Breast epithelium (tissue), 4 donors: ENCODE measurements at places on chromosomes 5 and 9.

- no peak overlapping the region for H3K4me3 ChIP-seq
- H3K27me3 ChIP-seq, result no peaks in the 10 kb centered on the region
- H3K4me1 ChIP-seq, result peaks cover 7% of the 10 kb centered on the region
- DNase-seq, result no peak
These were observed 10.9 kb downstream of the TMEM8B start for GRCh38 chr9:35839926-35840325.

- no peak overlapping the region for H3K27ac ChIP-seq
- no peaks in the 10 kb centered on the region for H3K27me3 ChIP-seq
- H3K4me3 ChIP-seq, result no peak overlapping the region
- no peak for DNase-seq
- H3K36me3 ChIP-seq, result no peaks in the 10 kb centered on the region
These were observed 16.2 kb downstream of the PRKAA1 start for GRCh38 chr5:40781843-40782409.

GRCh38 chr5:110917161-110917875 is 154.2 kb upstream of the TSLP start:
- H3K27me3 ChIP-seq, result no peaks in the 10 kb centered on the region
- H3K36me3 ChIP-seq, result no peaks in the 10 kb centered on the region
- no peaks in the 10 kb centered on the region for H3K4me1 ChIP-seq
- no peak overlapping the region for H3K27ac ChIP-seq

- no peak for DNase-seq
- H3K36me3 ChIP-seq, result no peaks in the 10 kb centered on the region
- no peak overlapping the region for H3K27ac ChIP-seq
- no peak overlapping the region for H3K4me3 ChIP-seq
These were observed 51.8 kb downstream of the MEGF9 start for GRCh38 chr9:120662513-120662912.

GRCh38 chr5:141343953-141344463 is 379 bp downstream of the PCDHGA3 start:
- no peaks in the 10 kb centered on the region for H3K4me1 ChIP-seq
- DNase-seq, result no peak
- no peak overlapping the region for H3K27ac ChIP-seq
- no peaks in the 10 kb centered on the region for H3K36me3 ChIP-seq
- H3K4me3 ChIP-seq, result peak overlapping the region; percentile 7
- H3K27me3 ChIP-seq, result no peaks in the 10 kb centered on the region

- no peaks in the 10 kb centered on the region for H3K36me3 ChIP-seq
- peaks cover 3% of the 10 kb centered on the region for H3K4me1 ChIP-seq
- no peaks in the 10 kb centered on the region for H3K27me3 ChIP-seq
- DNase-seq, result no peak
- no peak overlapping the region for H3K27ac ChIP-seq
These were observed 86.9 kb downstream of the AOPEP start for GRCh38 chr9:94813379-94813778.

DNA sequence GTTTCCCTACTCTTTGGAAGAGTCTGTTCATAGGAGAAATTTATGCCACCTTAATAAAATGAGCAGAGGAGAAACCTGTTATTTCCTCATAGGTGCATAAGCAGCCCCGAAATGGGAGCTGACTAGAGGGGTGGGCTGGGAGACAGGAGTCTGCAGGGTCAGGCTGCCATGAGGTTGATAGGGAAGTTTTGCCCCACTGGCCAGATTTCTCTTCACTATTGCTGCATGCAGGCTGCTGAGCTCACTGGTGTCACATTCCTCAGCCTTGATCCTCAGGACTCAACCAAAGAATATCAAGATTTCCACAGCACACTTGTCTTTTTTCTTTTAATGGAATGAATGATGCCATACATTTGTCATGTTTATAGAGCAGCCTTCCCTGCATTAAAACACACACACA is 60.7 kb downstream of the BHMT start:
- no peak overlapping the region for H3K4me3 ChIP-seq
- H3K36me3 ChIP-seq, result no peaks in the 10 kb centered on the region
- no peak overlapping the region for H3K27ac ChIP-seq
- no peaks in the 10 kb centered on the region for H3K4me1 ChIP-seq
- DNase-seq, result no peak

GRCh38 chr5:17373406-17373805 is 124.6 kb upstream of the TAF11L2 start:
- no peaks in the 10 kb centered on the region for H3K36me3 ChIP-seq
- no peaks in the 10 kb centered on the region for H3K27me3 ChIP-seq
- H3K4me3 ChIP-seq, result no peak overlapping the region
- DNase-seq, result no peak
- no peaks in the 10 kb centered on the region for H3K4me1 ChIP-seq

- no peaks in the 10 kb centered on the region for H3K4me1 ChIP-seq
- no peaks in the 10 kb centered on the region for H3K36me3 ChIP-seq
- H3K27me3 ChIP-seq, result no peaks in the 10 kb centered on the region
- no peak overlapping the region for H3K27ac ChIP-seq
- H3K4me3 ChIP-seq, result no peak overlapping the region
These were observed 189.5 kb downstream of the ERCC6L2 start for GRCh38 chr9:96064826-96065481.

GRCh38 chr9:125889476-125890419 is 142.6 kb downstream of the PBX3 start:
- DNase-seq, result no peak
- no peak overlapping the region for H3K27ac ChIP-seq

GRCh38 chr5:78331523-78332080 is 28.8 kb upstream of the SCAMP1 start:
- H3K27me3 ChIP-seq, result no peaks in the 10 kb centered on the region
- no peak overlapping the region for H3K4me3 ChIP-seq

DNA sequence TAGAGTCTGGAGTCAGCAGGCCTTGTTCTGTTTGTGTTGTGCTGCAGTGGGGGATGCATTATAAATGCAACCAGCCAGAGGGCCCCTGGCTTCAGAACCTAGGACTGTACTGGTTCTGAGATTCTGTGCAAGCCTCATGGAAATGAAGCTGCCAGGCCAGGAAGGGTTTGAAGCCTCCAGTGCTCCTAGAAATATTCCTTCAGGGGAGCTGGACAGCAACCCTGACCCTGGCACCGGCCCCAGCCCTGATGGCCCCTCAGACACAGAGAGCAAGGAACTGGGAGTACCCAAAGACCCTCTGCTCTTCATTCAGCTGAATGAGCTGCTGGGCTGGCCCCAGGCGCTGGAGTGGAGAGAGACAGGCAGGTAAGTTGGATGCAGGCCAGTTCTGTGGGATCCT is at the start of gene SLC4A9:
Gene SLC4A9, plus strand, starts transcription at position 94 of the 400 bp plus-strand sequence. Its CDS starts 43 bp downstream, at position 137.
- H3K36me3 ChIP-seq, result no peaks in the 10 kb centered on the region
- H3K4me1 ChIP-seq, result no peaks in the 10 kb centered on the region

- peak overlapping the region; percentile 73 for H3K4me3 ChIP-seq
- H3K36me3 ChIP-seq, result no peaks in the 10 kb centered on the region
- DNase-seq, result no peak
These were observed 494 bp upstream of the STK32A start for GRCh38 chr5:147234239-147234824.

- DNase-seq, result no peak
- no peak overlapping the region for H3K27ac ChIP-seq
- H3K36me3 ChIP-seq, result no peaks in the 10 kb centered on the region
- H3K27me3 ChIP-seq, result no peaks in the 10 kb centered on the region
- no peak overlapping the region for H3K4me3 ChIP-seq
These were observed 16.0 kb downstream of the DOCK2 start for GRCh38 chr5:169653091-169653490.

DNA sequence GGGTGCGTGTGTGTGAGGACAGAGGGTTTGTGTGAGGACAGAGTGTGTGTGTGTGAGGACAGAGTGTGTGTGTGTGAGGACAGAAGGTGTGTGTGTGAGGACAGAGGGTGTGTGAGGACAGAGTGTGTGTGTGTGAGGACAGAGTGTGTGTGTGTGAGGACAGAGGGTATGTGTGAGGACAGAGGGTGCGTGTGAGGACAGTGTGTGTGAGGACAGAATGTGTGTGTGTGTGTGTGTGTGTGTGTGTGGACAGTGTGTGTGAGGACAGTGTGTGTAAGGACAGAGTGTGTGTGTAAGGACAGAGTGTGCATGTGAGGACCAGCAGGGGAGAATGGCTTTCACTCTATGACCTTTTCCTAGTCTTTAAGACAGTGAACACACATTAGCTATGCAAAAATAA is 63.1 kb upstream of the UBAC1 start:
- H3K4me3 ChIP-seq, result no peak overlapping the region
- no peaks in the 10 kb centered on the region for H3K36me3 ChIP-seq
- H3K27me3 ChIP-seq, result no peaks in the 10 kb centered on the region
- H3K27ac ChIP-seq, result peak overlapping the region; percentile 61
- no peaks in the 10 kb centered on the region for H3K4me1 ChIP-seq
- peak; percentile 10 for DNase-seq

- H3K27ac ChIP-seq, result peak overlapping the region; percentile 36
- no peaks in the 10 kb centered on the region for H3K27me3 ChIP-seq
- DNase-seq, result no peak
- no peak overlapping the region for H3K4me3 ChIP-seq
These were observed 16.8 kb upstream of the ACTBL2 start for GRCh38 chr5:57499262-57500050.

GRCh38 chr5:138282920-138283742 is 8.7 kb upstream of the GFRA3 start:
- H3K4me1 ChIP-seq, result no peaks in the 10 kb centered on the region
- no peaks in the 10 kb centered on the region for H3K27me3 ChIP-seq
- no peak overlapping the region for H3K27ac ChIP-seq
- H3K36me3 ChIP-seq, result no peaks in the 10 kb centered on the region
